Stimulated activated CD4-positive, alpha-beta T cell treated with anti-CD3 and anti-CD28 coated beads, Interleukin-1b, Interleukin-23, amount 100 ng/mL, for 1 hour (primary cell): ENCODE measurements at places on chromosomes 6 and 20.

DNA sequence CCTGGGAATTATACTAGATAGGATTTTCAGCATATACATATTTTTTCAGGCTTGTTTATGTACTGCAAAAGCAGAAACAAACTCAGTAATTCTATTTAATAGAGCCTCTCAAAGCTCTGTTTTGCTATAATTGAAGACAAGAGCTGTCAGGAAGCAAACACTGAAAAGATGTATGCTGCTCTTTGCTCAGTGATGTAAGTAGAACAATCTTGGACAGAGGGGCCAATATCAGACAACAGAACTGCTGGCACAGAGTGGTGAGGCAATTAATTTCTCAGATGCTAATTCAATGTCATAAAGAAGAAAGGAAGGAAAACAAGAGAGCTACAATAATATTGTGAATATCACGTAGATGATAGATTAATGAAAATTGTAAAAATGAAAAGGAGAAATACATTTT lies 663.3 kb upstream of the ADGRB3 start:
- DNase-seq, result no peak

DNA sequence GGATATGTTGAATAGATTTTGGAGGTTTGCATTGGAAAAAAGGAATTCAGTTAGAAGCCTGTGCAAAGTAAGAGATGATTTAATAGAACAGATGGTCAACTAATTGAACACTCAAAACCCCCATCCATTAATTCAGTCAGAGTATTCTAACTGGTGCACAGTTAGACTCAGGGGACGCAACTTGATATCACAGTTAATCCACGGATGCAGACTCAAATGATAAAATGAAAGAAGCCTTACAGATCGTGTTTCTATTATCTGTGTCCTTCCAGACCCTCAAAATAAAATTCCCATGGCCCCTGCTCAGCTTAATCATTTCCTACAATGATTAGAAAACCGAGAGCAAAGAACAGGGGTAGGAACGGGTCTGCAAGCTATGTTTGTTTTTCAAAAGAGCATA lies 45.4 kb upstream of the DTNBP1 start:
- no peak for DNase-seq

DNA sequence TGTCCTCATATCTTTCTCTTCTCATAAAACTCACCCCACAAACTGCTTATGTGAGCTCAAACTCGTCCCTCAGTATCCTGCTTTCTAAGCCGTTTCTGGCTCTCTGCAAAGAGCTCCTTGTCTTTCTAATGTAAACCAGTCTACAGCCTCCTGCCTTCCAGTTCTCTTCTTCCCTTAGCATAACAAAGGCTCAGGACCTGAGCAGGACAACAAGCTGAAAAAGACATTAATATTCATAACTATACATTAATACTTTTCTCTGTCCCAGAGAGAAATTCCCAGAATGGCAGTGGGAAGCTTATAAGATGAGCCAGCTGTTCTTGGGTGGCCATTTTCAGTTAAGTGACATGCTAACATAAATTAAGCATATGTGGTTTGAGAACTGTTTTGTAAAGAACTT lies 207.0 kb upstream of the TCF21 start:
- DNase-seq, result no peak

DNA sequence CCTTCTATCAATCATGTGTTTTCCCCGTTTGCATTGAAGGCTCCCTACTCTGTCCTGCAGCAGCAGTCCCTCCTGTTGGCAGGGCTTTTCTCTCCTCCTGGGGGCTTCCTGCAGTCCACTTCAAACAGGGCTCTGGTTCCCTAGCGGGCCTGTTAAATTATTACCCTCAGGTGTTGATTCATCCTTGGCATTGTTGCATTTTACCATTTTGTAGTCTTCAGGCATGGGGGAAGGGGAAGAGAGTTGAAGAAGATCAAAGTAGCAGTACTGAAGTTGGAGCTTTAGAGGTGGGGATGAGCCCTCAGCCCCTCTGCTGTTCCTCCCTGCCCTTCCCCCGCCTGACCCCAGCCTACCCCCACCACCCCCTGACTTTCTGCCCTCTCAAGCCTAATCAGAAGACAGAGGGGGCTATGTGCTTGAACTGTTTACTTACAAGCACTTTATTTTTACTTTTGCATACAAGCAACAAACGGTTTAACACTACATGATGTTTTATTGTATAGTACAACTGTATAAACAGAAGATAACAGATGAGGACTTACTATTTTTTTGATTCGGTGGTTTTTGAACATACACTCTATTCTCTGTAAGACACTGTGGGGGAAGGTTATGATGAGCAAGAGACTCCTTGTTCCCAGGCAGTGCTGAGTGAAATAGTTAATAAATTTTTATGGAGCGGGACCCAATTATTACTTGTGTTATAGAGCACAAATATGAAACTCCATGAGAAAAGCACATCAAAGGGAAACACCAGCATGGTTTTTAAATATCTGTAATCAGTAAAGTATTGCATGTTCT lies 169.7 kb downstream of the EYA4 start:
- DNase-seq, result no peak

DNA sequence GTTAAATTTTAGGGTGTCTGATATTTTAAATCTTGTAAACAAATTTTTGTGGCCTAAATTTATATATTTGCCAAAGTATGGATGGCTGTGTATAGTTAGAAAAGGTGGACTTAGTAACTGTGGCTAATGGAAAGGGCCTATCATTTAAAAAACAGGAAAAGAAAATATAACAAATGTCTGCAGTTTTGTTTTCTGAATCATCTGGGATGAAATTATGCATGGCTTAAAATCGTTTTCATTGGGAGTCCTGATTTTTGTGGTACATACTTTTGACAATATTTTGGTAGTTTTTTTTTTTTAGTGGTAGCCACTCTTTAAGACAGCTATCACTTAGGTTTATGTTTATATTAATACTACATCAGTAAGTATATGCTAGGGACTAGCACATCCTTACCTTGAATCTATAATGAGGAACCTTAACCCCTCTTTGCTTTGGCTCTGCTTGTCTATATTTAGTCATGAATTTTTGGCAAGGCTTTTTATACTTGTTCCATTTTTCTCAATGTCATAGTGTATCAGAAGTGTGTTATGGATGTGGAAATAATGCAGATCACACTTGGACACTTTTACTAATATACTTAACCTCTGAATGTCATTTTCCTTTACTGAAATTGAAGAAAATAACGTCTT lies 5.6 kb downstream of the ARID1B start:
- DNase-seq, result no peak
